ENCODE measurements at places on chromosomes 6 and 20.
A peak's percentile ranks its signal among the peaks of the same experiment; 100 is the strongest.

DNA sequence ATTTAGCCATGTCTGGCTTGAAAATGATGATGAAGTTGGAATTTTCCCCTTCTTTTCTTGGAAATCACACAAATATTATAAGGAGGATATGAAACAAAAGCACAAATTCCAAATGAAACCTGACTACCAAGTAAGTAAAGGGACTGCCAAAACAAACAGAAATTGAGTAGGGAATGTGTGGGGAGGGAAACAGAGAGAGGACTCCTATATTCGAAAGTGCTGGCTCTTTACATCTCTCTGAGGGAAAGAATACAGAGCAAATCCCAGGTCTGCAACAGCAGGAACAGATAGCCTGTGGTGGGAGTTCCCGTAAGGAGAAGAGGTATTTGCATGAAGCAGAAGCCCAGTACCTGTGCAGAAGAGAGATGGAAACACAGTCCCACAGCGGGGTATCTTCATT, 583.7 kb downstream of the EPM2A start:
- no peaks in the 10 kb centered on the region for H3K4me1 ChIP-seq
- no peak overlapping the region for H3K4me3 ChIP-seq
- no peak for DNase-seq

DNA sequence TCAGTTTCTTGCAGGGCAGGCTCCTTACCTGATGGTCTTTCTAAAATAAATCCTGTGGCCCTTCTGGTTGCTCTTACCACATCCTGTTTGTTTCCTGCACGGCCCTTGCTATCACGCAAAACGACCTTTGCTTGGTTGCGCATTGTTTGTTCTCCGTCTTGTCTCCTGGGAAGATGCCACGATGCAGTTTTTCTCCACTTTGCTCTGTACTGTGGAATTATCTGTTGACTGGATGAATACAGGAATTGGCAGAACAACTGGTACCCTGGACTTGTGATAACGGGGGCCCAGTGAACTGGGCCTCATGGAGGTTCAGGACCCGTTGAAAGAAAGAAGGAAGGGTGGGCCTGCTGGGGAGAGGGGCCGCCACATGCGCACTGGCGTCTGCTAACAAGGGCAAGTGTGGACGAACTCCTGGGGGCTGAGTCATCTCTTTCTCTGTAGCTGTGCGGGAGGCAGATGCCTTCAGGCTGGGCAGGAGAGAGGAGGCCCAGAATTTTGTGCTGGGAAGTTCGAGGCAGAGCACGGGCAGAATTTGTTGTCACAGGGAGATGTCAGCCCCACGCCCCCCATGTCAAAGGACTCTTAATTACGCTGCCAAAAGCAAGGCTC, 139.9 kb downstream of the BMP7 start:
- H3K4me1 ChIP-seq, result no peaks in the 10 kb centered on the region
- DNase-seq, result no peak
- H3K36me3 ChIP-seq, result no peaks in the 10 kb centered on the region

DNA sequence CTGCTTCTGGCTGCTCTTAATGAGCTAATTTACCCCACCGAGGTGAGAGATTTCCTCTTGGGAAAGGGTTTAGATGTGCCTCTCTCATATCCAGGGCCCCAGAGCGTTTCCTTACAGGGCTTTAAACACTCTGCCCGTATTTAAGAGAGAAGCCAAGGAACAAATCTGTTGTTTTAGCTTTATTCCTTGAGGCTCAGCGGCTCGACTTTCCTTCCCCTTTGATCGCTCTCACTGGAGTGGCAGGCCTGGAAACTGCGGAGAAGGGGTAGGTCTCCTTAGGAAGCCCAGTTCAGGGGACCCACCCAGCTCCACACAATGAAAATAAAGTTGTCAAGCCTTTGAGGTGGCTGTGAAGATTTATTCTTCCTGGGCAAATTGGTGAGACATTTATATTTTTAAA, 132.0 kb upstream of the JAG1 start:
- peak; percentile 37 for DNase-seq
- no peak overlapping the region for H3K4me3 ChIP-seq
- no peaks in the 10 kb centered on the region for H3K36me3 ChIP-seq
- no peaks in the 10 kb centered on the region for H3K27me3 ChIP-seq
- H3K27ac ChIP-seq, result peak overlapping the region; percentile 44

- H3K4me1 ChIP-seq, result no peaks in the 10 kb centered on the region
- H3K4me3 ChIP-seq, result peak within 1 kb of the TSS; percentile 71
- no peaks in the 10 kb centered on the region for H3K36me3 ChIP-seq
- DNase-seq, result peak; percentile 78
- H3K27me3 ChIP-seq, result no peaks in the 10 kb centered on the region
- peak within 1 kb of the TSS; percentile 86 for H3K27ac ChIP-seq
Observed at GRCh38 chr6:39791850-39792539, at the start of gene DAAM2. TSS of gene DAAM2 (plus strand) at chr6:39792376. CDS start at chr6:39856303, 63,927 bp downstream.

DNA sequence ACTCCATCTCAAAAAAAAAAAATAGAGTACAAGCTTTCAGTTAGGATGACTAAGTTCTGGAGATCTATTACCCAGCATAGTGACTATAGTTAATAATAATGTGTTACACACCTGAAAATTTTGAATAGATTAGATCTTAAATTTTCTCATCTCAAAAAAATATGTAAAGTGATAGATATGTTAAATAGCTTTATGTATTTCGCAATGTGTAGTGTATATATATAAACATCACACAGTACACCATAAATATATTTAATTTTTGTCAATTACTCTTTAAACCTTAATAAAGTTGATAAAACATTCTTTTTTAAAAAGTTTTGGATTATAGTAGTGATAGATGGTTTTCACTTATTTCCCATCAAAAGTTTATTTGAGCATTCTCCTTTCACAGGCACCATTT, 25.6 kb upstream of the LOC128125822 start:
- no peaks in the 10 kb centered on the region for H3K4me1 ChIP-seq
- H3K27ac ChIP-seq, result no peak overlapping the region

DNA sequence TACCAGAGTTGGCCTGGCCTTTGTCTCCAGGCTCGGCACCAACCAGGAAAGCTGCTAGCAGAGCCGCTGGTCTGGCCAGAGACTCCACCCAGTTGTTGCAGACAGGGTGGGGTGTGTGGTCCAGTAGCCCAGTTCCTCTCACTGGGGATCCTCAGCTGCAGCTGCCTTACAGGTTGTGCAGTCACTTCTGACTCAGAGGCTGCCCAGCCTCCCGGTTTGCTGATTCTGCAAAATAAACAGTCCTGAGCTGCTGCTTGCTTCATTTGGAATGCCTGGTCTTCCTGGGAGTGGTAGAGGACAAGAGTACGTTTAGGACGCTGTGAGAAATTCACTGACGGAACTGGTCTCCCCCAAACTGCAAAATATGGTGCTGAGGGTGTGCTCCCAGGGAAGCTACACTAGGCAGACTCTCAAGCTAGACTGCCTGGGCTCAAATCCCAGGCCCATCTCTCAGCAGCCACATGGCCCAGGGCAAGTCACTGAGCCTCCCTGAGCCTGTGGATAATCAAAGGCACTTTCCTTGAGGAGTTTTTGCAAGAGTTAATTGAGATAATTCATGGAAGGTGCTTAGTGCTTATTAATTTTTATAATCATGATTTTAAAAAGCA, 246.1 kb downstream of the TFAP2C start:
- no peaks in the 10 kb centered on the region for H3K36me3 ChIP-seq
- no peak for DNase-seq
- H3K4me3 ChIP-seq, result no peak overlapping the region
- no peaks in the 10 kb centered on the region for H3K27me3 ChIP-seq
- H3K4me1 ChIP-seq, result no peaks in the 10 kb centered on the region

DNA sequence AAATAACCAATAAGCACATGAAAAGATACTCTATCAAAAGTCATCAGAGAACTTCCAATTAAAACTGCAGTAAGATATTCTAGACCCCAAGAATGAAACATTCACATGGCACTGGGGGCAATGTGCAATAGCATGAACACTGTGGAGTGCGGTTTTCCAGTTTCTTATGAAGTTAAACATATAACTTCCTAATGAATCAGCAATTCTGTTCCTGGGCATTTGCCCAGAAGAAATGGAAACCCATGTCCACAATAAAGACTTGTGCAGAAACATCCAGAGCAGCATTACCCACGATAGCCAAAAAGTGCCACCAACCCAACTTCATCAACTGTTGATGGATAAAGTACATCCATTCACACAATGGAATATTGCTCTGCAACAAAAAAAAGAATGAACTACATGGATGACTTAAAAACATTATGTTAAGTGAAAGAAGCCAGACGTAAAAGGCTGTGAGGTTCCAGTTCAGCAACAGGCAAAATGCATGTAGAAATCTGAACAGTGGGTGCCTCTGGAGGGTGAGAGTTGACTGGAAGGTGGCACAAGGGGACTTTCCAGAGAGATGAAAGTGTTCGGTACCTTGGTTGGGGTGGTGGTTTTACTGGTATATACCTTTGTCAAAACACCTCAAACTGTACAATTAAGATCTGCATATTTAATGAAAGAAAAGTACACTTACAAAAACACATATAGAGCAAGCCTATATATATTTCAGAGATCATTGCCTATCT, 207.2 kb upstream of the ECI2 start:
- H3K4me1 ChIP-seq, result no peaks in the 10 kb centered on the region
- no peak overlapping the region for H3K27ac ChIP-seq
- H3K27me3 ChIP-seq, result no peaks in the 10 kb centered on the region
- no peak overlapping the region for H3K4me3 ChIP-seq
- no peak for DNase-seq

GRCh38 chr6:45431317-45432065, 53.8 kb upstream of the SUPT3H start:
- no peaks in the 10 kb centered on the region for H3K4me1 ChIP-seq
- H3K36me3 ChIP-seq, result no peaks in the 10 kb centered on the region
- no peak overlapping the region for H3K27ac ChIP-seq
- no peak for DNase-seq
- H3K4me3 ChIP-seq, result no peak overlapping the region

GRCh38 chr6:153538491-153538890, 407.4 kb upstream of the RGS17 start:
- H3K27me3 ChIP-seq, result no peaks in the 10 kb centered on the region
- no peak overlapping the region for H3K27ac ChIP-seq

DNA sequence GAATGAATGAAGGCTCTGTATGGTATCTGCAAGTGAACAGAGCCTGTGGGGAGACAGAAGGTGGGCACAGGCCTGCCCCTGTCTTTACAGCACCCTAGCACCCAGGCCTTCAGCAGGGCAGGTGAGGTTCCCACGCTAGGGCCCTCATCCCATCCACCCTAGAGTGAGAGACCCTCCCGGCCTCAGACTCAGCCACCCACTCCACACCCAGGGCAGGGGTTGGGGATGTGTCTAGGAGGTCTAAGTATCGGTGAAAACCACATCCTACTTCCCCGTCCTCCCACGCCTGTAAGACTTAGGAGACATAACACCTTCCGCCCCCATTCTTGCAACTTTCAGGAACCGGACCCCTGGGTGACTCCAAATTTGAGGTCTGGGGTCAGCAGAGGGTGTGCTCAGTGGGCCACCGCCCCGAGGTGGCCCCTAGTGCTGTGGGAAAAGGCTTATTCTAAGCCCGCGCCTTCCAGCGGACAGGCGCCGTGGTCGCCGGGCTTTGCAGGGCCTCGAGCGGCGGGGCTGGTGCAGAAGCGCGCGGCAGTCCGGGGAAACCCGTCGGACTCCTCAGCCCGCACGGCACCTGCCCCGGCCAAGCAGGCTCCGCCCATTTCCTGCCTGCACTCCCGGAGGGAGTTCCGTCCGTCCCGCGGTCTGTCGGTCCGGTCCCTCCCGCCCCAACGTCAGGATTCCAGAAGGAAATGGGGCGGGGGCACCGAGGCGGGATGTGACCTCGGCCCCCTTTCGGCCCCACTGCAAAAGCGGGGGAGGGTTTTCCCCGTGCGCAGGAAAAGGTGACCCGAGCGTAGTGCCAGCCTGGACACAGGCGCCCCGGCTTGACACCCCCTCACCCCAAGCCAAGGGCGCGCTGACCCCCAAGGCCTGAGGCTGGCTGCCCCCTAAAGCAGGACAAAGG, 868 bp downstream of the SAMD10 start:
- H3K4me1 ChIP-seq, result no peaks in the 10 kb centered on the region
- H3K36me3 ChIP-seq, result no peaks in the 10 kb centered on the region

- no peak for DNase-seq
- H3K4me3 ChIP-seq, result no peak overlapping the region
- H3K4me1 ChIP-seq, result no peaks in the 10 kb centered on the region
Observed at GRCh38 chr20:11778206-11778570, 139.5 kb upstream of the BTBD3 start.

GRCh38 chr6:128521282-128521632, 858 bp upstream of the PTPRK start:
- DNase-seq, result no peak
- H3K4me3 ChIP-seq, result peak overlapping the region; percentile 84

GRCh38 chr6:28531479-28532128, 5.9 kb downstream of the GPX5 start:
- DNase-seq, result no peak
- no peak overlapping the region for H3K4me3 ChIP-seq
- no peaks in the 10 kb centered on the region for H3K27me3 ChIP-seq
- H3K27ac ChIP-seq, result no peak overlapping the region

GRCh38 chr6:81331526-81331925, 421.0 kb downstream of the TENT5A start:
- H3K4me1 ChIP-seq, result no peaks in the 10 kb centered on the region
- no peaks in the 10 kb centered on the region for H3K27me3 ChIP-seq
- H3K36me3 ChIP-seq, result no peaks in the 10 kb centered on the region
- no peak for DNase-seq
- no peak overlapping the region for H3K4me3 ChIP-seq

- H3K4me3 ChIP-seq, result no peak overlapping the region
- no peak overlapping the region for H3K27ac ChIP-seq
- DNase-seq, result no peak
- no peaks in the 10 kb centered on the region for H3K4me1 ChIP-seq
- H3K36me3 ChIP-seq, result no peaks in the 10 kb centered on the region
Observed at GRCh38 chr20:12434672-12435071, 517.0 kb downstream of the BTBD3 start.

GRCh38 chr6:149342525-149342924, 25.0 kb downstream of the TAB2 start:
- H3K36me3 ChIP-seq, result no peaks in the 10 kb centered on the region
- no peak overlapping the region for H3K27ac ChIP-seq
- no peak for DNase-seq
- H3K4me1 ChIP-seq, result peaks cover 13% of the 10 kb centered on the region

DNA sequence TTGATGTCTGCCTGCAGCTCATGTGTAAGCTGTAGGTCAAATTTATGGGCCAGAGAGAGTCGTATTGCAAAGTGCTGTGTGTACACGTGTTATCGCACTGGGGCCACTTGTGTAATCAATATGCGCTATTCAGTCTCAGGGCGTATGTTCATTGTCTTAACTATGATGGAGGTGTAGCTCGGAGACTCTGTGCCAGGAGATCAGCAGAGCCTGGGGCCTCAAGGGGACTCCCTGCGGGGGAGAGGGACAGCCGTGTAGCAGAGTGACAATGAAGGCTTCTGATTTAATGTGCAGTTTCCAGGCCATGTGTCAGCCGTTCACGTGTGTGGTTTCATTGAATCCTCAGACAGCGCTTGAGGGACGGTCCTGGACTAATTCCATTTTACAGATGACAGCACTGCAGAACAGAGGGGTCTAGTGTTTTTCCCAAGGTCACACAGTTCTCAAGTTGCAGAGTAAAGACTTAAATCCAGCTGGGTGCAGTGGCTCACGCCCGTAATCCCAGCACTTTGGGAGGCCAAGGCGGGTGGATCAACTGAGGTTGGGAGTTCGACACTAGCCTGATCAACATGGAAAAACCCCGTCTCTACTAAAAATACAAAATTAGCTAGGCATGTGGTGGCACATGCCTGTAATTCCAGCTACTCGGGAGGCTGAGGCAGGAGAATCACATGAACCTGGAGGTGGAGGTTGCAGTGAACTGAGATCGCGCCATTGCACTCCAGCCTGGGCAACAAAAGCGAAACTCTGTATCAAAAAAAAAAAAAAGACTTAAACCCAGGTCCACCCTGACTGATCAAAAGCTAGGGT, 242.5 kb downstream of the PREX1 start:
- H3K36me3 ChIP-seq, result no peaks in the 10 kb centered on the region
- no peaks in the 10 kb centered on the region for H3K4me1 ChIP-seq
- H3K27me3 ChIP-seq, result no peaks in the 10 kb centered on the region

GRCh38 chr20:46895906-46896242, 1.2 kb downstream of the EYA2 start:
- H3K4me1 ChIP-seq, result no peaks in the 10 kb centered on the region
- H3K27ac ChIP-seq, result no peak overlapping the region
- DNase-seq, result no peak
- H3K4me3 ChIP-seq, result peak overlapping the region; percentile 25
- no peaks in the 10 kb centered on the region for H3K36me3 ChIP-seq

Measured in uterus (tissue), 4 donors.